T-helper 9 cell (primary cell): ENCODE measurements at places on chromosomes 12 and 14.

DNA sequence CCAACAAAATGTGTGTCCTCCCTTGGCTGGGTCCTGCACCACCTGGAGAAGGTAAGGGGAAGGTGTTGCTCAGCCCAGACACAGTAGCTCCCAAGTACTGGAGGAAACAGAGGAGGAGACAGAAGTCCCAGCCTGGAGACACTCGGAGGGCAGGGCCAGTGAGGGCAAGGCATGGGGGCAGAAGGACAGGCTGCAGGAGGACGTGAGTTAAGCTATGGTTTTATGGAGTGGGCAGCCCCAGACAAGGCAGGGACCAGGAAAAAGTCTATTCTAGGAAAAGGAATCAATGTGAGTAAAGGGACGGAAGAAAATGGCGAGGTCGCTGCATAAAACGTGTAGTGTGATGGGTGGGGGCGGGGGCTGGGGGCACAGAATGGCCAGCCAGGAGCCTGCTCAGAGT is 210.1 kb upstream of the DIO3 start:
- no peak for DNase-seq

DNA sequence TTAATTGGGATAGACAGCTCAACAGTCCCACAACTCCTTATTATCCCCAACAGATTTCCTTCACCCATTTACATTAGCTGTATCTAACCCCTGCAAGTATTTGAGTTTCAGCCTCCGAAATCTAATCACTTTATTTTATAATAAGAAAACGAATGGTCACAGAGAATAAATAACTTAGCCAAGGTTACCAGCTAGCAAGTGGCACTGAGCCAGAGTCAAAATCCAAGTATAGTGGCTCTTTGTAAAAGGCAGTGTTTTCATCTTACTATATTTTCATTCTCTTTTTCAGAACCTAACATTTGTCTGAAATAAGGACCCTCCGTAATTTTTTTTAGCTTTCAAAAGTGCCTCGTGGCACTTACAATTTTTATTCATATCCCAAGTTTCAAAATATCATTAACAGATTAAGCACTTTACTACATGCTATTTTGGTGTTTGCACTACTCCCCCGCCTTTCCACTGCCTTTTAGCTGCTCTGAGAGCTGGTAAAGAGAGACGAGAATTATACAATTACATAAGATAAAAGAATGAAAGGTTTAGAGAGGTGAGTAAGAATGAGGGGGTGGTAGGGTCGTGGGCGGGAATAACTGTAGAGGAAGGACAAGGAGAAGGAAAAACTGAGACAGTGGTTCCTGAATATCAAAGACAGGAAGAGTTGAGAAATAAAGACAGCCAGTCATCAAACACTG is 3.7 kb upstream of the USP15 start:
- DNase-seq = no peak

DNA sequence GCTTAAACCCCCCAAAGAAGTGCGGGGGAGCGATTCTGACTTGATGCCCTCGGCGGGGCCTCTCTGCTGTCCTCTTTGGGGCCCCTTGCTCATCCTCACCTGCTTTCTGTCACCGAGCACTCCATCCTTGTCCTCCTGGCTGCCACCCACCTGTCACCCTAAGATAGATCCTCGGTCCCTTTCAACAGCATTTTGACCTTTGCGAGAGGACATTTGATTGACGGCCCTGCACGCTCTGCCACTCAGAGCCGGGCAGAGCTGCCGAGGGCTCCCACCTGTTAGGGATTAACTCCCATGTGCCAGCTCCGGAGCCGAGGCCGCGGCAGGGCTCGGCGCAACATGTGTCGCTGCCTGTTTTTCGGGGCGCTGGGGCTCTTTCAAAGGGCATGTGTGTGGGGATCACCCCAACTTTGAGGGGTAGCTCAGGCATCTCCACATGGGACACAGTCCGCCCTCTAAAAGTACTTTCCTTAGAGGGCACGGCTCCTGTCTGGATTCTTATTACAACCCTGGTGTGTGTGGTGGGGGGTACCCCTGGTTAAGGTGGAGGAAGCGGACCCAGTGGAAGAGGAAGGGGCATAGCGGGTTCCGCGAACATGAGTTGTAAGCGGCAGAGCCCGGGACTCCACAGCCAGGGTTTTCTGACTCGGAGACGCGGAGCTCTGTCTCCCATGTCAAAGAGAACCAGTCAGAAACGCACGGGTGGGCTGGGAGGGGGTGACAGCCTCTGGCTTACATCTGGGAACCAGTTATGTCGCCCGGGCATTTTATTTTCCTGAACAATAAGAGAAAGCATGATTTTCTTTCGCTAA is 811 bp upstream of the MEG3 start:
- DNase-seq = no peak

DNA sequence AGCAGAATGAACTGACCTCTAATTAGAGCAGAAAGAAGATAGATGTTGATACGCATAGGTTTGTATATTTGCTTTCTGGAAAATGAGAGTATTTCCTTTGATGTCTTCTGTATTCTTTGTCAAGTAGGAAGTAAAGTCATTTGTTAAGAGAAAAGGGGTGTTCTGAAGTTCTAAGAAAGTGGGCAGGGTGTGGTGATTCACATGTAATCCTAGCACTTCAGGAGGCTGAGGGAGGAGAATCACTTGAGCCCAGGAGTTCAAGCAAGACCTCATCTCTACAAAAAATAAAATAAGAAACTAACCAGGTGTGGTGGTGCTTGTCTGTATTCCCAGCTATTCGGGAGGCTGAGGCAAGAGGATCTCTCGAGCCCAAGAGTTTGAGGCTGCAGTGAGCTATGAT is 2.8 kb downstream of the RHNO1 start:
- no peak for DNase-seq

GRCh38 chr12:51714666-51715065 is 123.6 kb downstream of the SCN8A start:
- DNase-seq = no peak

DNA sequence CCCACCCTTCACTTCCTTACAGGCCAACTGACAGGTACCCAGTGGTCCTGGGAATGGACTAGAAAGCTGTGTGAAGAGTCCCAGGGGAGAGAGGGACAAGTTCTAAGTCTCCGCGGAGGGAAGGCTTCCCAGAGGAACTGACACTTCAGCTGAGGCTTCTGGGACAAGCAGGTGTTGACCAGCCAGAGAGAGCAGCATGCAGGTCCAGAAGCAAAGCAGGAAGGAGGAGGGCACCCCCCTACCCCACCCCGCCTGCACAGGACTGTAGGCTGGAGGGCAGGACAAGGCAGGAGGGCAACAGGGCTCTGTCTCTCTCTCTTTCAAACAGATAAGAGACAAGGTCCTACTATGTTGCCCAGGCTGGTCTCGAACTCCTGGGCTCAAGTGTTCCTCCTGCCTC is 58.2 kb upstream of the CORO1C start:
- no peak for DNase-seq

DNA sequence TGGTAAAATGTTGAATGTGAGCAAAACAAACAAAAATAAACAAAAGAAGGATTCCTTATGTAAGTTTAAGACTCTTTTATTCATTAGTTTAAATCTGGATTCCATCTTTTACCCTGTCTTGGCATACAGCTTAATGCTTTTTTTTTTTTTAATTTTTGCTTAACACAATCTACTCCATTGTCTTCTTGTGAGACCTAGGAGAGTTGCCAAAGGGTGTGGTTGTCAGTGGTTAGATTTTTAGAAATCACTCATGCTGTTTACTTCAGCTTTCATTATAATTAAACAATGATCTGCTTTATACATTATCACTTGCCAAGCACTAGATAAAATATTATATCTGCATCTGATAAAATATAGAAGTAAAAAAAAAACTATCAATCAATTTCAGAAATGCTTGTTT is 77.7 kb upstream of the KITLG start:
- DNase-seq = no peak

DNA sequence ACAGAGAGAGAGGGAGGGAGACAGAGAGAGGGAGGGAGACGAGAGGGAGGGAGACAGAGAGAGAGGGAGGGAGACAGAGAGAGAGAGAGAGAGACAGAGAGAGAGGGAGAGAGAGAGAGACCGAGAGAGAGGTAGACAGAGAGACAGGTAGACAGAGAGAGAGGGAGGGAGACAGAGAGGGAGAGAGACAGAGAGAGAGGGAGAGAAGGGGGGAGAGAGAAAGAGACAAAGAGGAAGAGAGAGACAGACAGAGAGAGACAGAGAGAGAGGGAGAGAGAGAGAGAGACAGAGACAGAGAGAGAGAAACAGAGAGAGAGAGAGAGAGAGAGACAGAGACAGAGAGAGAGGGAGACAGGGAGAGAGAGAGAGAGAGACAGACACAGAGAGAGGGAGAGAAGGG is 47.8 kb upstream of the GALNT9 start:
- no peak for DNase-seq

GRCh38 chr12:111445726-111446581 is 40.2 kb downstream of the SH2B3 start:
- no peak for DNase-seq

DNA sequence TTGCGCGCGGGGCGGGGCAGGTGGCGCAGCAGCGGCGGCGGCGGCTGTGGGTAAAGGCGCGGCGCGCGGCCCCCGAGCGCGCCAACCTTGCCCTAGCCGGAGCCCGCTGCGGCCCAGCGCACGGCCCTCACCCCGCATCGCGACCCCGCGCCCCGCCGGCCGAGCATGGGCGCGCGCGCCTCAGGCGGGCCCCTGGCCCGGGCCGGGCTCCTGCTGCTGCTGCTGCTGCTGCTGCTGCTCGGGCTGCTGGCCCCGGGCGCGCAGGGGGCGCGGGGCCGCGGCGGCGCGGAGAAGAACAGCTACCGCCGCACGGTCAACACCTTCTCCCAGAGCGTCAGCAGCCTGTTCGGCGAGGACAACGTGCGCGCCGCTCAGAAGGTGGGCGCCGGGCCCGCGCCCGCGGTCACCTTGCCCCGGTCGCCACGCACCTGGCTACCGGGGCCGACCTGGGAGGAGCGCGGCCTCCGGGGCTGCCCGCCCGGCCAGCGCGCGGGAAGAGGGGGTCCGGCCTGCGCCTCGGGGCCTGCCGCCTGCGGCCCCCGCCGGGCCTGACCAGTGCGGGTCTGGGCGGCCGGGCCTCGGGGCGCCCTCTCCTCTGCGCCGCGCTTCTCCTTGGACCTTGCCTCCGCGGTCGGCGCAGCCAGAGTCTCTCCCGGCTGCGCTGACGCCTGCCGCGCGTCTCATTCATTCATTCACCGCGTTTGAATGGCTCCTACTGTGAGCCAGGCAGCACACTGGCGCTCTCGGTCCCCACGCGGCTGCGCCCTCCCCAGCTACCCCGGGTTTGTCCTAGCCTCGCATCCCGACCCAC is at the start of gene BRI3BP:
Gene BRI3BP, plus strand, starts transcription at position 20 of the 811 bp plus-strand sequence. Its CDS starts 146 bp downstream, at position 166.
- DNase-seq = no peak
